ENCODE measurements at places on chromosomes 12 and 14.

DNA sequence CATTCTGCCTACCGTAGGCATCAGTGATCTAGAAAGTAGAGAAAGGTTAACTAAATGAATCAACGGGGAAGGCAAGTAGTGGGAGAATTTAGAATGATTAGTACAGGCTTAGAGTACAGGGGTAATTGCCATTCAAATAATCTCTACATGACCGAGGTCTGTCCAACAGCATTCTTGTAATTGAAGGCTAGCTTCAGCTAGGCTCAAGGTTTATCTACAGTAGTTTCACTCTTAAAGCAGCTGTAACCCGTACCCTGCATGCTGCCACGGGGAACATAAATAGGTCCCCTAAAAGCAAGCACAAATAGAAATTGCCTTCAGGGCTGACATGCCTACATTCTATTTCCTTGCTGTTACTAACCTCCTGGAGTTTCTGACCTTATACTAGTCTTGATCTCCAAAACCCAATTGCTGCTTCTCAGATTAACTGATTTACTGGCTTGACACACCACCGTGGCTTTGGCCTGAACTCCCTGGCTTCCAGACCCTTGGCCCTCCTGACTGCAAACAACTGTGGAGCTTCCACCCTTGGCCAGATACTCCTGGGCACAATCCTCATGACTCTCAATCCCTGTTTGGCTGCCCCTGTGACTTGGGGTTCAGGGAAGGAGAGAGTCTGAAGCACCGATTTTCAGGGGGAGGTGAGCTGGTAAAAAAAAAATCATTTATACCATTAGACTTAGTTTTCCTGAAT lies 242.1 kb upstream of the FOXN3 start:
- DNase-seq: no peak

- no peak for DNase-seq
Observed at GRCh38 chr12:25504744-25505143, 48.3 kb downstream of the LMNTD1 start.

- peak; percentile 29 for DNase-seq
Observed at GRCh38 chr14:71753126-71753830, 179.0 kb upstream of the RGS6 start.

- DNase-seq: no peak
Observed at GRCh38 chr12:122795807-122796206, 21.4 kb downstream of the CCDC62 start.

DNA sequence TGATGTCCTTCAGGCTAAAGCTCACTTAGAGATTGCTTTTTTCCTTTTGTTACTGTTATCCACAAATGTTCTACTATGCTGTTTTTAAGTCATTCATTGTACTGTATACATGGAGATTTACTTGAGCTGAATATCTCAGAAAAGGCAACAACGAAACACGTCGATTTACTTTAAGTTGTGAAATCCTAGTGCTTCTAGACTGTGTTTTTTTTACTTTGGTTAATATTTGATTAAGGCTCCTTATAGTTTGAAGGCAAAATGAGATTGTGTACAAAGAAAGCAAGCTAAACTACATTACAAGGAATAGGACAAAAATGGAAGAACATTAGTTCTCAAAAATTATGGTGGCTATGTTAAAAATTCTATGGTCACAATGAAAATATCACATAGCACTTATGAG lies 114.5 kb downstream of the SLC35F4 start:
- DNase-seq: no peak

GRCh38 chr14:21317398-21317797 lies 37.5 kb downstream of the RPGRIP1 start:
- DNase-seq: no peak

GRCh38 chr12:105331805-105332251 lies 1.3 kb downstream of the C12orf75 start:
- DNase-seq: no peak

DNA sequence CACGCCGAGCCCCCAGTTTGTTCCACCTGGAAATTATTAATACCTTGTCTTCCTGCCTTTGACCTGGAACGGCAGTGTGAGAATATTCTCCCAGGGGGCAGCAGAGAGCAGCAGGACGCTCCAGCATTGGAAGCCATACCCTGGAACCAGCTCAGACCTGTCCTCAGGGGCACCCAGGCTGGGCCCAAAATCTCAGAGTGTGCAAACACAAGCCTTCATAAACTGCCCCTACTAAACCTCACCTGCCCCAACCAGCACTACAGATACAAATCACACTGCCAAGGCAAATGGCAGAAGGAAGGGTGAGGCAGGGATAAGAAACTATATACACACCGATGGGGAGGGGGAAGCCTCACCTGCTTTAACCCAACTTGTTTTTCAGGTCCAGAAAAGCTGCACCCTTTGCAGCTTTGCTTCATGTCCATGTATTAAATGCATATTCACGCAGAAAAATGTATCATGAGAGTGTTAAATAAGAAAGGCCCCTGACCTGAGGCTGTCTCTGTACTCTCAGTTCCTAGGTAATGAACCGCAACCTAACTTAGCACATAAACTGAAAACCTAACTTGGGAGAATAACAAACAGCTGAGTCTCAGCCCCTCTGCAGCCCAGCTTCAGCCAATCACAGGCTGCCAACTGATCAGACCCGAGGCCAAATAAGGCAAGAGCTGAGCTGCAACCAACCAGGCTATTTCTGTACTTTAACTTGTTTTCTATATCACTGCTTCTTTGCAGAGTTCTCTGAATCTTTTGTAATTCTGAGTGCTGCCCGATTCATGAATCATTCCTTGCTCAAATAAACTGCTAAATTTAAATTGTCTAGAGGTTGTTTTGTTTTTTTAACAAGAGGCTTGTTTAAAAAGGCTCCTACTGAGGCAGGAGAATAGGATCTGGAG lies 130.1 kb downstream of the SPTSSA start:
- peak; percentile 13 for DNase-seq

DNA sequence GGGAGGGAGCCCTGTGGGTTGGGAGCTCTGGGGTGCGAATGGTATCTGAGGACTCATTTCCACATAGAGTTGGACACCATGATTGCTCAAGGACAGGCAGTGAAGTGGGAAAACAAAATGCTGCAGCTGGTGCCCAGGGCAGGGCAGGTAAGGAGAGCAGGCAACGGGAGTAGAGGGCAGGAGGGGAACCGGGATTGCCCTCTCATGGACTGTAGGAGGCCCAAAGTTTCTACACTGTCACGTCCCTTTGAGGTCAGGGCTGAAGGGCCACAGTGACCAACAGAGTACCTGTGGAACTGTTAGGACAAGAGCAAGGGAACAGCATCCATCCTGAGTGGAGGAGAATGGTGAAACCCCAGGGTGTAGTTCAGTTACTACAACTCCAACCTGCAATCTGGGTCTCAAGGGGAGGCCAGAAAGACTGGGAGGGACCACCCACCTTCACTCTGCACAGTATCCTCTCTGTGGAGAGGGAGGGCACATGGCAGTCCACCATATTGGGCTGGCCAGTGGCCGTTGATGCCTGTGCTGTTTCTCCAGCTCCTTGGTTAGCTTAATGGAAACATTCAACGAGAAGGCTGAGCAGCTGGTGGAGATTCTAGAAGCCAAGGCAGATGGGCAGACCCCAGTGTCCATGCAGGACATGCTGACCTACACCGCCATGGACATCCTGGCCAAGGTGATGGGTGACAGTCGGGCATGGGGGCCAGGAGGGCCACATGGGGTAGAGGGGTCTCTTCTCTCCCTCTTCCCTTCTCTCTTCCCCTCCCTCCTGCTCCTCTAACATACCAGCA lies 22.2 kb downstream of the CYP46A1 start:
- no peak for DNase-seq

DNA sequence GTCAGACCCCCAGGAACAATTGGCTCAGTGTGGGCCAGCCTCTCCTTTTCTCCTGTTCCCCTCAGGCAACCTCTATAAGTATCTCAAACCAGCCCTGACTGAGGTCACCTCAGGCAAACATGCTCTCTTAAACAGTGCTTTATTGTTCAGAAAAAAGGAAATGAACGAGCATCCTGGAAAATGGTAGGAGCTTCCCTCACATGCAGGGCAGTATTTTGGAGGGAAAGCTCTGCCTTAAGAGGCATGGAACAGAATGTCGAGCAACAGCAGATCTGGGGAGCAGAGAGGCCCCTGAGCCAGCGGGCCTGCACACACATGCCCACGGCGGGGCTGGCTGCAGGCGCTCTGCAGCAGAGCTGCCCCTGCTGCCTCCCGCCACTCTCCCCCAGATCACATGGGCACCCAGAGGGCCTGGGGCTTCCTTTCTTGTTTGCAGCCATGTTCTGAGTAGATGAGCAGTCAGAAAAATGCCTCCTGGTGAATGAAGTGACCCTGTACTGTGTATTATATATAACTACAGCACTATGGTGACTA lies 42.0 kb downstream of the MOK start:
- no peak for DNase-seq

GRCh38 chr12:132324841-132325732 lies 4.3 kb downstream of the GALNT9 start:
- no peak for DNase-seq

GRCh38 chr14:58815794-58816193 lies 178.0 kb downstream of the DACT1 start:
- no peak for DNase-seq

DNA sequence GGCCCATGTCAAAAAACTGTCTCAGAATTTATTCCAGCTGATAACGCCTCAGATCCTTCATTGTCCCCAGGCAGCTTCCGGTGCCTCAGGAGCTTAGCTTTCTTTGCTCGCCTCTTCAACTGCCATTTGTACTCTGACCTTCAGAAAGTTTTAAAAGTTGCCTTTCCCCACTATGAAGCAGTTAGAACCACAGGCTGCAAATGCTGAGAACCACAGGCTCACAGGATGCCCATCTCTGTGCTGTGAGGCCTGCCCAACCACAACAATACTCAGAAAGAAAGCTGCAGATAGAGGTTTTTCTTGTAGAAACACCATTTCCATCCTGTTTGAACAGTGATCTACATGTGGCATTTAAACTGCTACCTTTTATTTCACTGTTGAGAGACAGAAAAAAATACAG lies 131.1 kb downstream of the PRKCH start:
- DNase-seq: no peak

DNA sequence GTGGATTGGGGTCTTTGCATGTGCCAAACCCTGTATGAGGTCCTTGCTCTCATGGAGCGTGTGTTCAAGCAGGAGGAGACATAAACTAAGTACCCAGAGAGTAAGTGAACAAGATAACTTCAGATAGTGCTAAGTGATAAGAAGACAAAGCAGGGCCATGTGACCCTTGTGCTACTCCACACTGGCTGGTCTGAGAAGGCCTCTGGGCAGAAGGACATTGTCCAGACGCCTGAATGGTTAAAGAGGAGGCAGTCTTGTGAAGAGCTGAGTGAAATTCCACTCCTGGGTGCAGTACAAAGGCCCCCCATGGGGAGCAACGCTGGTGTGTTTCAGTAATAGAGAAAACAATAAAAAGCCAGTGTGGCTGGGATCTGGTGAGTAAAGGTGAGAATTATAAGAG lies 93.3 kb upstream of the RIC8B start:
- no peak for DNase-seq

- DNase-seq: no peak
Observed at GRCh38 chr12:80484746-80485145, 40.7 kb downstream of the PTPRQ start.

- no peak for DNase-seq
Observed at GRCh38 chr12:7369274-7369729, 65.4 kb downstream of the ACSM4 start.

- DNase-seq: no peak
Observed at GRCh38 chr14:55102141-55102621, 26.9 kb upstream of the LGALS3 start.

DNA sequence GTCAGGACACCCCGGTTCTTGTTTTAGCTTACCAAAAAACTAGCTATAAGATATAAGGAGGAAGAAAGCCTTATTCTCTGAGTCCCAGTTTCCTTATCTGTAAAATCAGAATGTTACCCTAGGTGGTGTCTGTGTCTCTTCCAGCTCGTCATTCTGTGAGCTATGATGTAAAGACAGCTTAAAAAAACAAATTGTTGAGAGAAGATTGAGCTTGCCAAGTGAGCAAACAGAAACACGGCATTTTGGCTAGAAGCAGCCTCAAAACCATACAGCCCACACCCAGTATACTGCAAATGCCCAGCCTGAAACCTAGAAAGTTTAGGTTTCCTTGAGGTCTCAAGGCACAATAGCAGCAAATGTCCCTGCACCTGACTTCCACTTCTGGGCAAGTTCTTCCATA lies 151.4 kb downstream of the SSPN start:
- no peak for DNase-seq

DNA sequence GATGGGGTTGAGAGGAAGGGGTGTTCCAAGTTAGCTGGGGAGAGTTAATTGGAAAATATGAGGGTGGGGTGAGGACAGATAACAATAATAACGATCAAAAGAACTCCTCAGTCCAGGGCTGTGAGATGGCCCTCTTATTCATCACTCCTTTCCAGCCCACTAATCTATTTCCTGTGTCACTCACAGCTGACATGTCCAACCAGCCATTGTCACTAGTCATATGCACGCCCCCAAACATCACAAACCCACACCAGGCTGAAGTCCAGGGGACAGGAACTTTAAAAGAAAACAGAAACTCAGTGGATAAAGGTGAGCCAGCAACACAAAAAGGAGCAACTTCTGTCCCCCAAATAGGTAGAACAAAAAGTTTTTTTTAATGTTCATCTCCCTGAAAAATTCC lies 911 bp downstream of the CALCOCO1 start:
- DNase-seq: no peak

GRCh38 chr12:104057771-104058197 lies 6.5 kb upstream of the HCFC2 start:
- DNase-seq: no peak

DNA sequence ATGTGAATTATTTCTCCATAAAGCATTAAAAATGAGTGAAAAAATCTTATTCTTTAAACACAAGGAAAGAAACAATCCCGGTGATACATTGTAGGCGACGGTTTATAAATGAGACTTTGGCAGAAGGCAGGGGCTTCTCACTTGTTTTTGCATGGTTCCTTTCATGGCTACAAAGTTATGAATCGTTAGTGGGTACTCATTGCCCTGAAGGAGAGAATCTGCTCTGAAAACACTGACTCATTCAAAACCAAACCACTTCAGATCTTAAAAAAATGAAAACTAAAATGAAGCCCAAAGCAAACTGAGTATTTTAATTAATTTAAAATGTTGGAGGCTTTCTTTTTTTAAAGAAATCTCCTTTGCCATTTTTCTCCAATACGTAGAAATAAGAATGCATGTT lies 41.4 kb upstream of the AMIGO2 start:
- DNase-seq: no peak

DNA sequence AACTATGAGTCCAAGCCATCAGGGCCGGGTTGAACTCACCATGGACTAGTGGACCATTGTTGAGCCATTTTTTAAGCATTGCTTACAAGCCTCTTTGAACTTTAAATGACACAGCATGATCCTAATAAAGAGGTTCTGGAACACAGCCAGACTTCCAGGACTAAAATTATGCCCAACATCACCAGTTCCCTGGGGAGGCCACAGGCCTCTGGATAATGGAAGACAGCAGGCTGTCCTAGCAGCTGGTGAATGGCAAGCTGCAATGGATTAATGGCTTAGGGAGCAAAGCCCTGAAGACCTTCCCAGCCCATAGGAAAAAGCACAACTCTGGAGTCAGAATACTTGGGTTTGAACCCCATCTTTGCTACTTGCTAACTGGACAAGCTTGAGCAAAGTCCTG lies 71.3 kb downstream of the FLRT2 start:
- DNase-seq: no peak

- no peak for DNase-seq
Observed at GRCh38 chr12:78914859-78915331, 50.3 kb downstream of the SYT1 start.

Measured in activated CD8-positive, alpha-beta memory T cell treated with anti-CD3 and anti-CD28 coated beads for 4 hours (primary cell).